Cerebellar nuclear complex (tissue), 1 donor: ENCODE measurements at places on chromosomes 2 and 18.

DNA sequence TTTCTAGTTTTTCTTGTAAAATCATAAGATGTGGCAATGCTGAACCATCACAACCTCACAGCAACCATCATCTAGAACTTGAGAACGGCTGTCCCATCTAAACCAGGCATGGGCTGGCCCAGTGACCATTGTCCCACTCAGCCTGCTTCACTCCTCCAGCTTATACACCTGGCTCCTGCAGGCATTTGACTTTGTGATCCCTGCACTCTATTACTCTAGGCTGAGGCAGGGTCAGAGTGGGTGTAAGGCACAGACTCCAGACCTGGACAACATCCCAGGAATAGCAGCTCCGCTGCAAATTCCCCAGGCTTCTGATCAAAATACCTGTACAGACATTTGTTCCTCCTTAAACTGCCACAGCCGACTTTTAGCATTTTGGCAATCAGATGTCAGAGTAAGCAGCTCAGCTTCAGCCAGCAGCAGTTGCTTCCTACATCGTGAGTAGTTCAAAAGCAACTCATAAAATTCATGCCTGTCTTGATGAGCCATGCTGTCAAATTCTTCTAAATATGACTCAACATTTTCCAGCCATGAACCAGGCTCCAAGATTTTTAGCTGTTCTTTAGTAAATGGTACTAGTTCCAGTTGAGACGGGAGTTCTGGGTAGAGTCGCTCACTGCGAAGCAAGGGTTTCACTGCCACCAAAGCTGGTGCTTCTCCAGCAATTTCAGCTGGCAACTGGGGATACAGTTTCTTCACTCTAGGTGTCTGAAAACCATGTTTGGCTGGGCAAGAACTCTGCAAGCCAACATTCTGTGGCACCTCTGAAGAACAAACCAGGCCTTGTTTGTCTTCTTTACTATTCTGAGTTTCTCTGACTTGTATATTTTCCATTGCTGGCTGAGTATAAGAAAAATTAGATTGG, 12.8 kb downstream of the EPG5 start:
- DNase-seq: no peak

DNA sequence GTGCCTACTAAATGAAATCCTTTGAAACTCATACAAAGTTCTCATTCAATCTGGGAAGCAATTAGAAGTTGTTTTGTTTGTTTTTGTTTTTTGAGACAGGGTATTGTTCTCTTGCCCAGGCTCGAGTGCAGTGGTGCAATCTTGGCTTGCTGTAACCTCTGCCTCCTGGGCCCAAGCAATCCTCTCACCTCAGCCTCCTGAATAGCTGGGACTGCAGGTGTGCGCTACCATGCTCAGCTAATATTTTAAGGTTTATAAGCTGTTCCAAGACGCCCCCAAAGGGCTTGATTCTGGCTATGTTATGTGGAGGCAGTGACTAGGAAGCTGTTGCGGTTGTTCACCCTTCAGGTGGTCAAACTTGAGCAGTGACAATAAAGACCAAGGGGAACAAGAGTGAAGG, 48.5 kb downstream of the NAB1 start:
- DNase-seq: no peak

DNA sequence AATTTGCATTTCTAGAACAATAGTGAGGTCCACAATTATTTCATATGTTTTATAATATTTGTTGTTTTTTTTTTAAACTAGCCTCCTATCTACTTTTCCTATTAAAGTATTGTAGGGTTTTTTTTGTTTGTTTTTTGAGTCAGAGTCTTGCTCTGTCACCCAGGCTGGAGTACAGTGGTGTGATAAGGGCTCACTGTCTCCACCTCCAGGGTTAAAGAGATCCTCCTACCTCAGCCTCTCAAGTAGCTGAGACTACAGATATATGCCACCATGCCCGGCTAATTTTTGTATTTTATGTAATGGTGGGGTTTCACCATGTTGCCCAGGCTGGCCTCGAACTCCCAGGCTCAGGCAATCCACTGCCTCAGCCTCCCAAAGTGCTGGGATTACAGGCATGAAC, 122.5 kb downstream of the SLC39A10 start:
- no peak for DNase-seq

GRCh38 chr2:120684289-120685065, 51.2 kb upstream of the GLI2 start:
- DNase-seq: no peak

GRCh38 chr2:85851253-85852151, 37.3 kb downstream of the ST3GAL5 start:
- DNase-seq: no peak

DNA sequence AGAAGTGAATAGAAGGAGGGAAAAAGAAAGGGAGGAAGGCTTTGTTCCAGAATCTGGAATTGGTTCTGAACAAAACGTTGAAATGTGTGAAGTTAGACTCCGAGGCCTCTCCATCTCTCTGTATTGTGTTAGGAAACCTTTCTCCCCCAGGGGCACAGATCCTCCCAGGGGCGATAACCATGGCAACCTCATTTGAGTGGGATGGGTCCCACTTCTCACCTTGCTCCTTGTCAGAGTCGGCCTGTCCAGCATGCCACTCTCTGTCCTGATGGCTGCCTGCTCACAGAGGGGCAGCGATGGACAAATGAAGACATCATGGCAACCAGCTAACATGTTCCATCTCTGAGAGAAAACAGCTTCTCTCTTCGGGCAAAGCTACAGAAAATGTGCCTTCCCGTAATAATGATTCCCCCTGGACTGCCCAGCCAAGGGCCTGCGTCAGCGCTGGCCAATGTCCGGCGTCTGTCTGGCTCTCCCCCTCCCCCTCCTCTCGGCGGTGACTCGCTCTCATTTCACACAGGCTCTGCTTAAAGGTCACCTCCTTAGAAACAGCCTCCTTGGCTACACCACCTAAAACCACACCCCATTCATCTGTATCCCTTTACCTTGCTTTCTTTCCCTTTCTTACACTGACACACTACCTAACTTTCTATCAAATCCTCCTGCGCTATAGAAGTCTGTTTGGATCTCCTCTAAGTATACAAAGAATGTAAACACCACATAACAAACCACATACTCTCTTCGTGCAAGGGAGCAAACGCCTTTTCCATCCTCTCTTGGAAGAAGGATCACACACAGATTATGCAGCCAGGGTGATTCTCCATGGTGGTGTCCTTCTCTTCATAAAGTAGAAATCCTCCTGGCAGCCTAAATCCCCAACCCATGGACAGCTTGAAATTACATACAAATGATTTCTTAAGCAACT, 32.1 kb upstream of the TTC39C start:
- no peak for DNase-seq

DNA sequence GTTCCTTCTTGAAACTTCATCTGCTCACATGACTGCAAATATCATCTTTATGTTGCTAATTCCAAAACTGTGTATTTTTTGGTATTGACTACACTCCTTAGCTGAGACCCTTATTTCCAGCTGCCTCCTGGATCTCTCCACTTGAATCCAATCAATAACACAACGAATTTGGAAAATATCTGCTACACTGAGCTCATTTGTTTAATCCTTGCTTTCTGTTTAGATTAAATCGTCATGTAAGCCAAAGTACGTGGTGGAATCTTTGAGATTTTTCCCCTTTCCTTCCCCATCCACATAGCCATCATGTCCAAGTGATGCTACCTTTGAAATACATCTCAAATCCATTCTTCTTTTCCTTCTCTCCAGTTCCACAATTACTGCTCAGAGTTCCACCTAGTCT, 15.6 kb downstream of the OTX1 start:
- no peak for DNase-seq

GRCh38 chr2:138219961-138220360, 255.7 kb downstream of the HNMT start:
- no peak for DNase-seq

- no peak for DNase-seq
Observed at GRCh38 chr2:217402761-217403383, 543.0 kb upstream of the TNP1 start.

- no peak for DNase-seq
Observed at GRCh38 chr2:215748446-215748845, 264.9 kb downstream of the MREG start.

GRCh38 chr2:154836632-154837031, 138.1 kb downstream of the KCNJ3 start:
- no peak for DNase-seq

- no peak for DNase-seq
Observed at GRCh38 chr18:46688853-46689525, 32.0 kb upstream of the LOXHD1 start.

GRCh38 chr18:26383454-26384270, 157.4 kb downstream of the TAF4B start:
- DNase-seq: no peak

DNA sequence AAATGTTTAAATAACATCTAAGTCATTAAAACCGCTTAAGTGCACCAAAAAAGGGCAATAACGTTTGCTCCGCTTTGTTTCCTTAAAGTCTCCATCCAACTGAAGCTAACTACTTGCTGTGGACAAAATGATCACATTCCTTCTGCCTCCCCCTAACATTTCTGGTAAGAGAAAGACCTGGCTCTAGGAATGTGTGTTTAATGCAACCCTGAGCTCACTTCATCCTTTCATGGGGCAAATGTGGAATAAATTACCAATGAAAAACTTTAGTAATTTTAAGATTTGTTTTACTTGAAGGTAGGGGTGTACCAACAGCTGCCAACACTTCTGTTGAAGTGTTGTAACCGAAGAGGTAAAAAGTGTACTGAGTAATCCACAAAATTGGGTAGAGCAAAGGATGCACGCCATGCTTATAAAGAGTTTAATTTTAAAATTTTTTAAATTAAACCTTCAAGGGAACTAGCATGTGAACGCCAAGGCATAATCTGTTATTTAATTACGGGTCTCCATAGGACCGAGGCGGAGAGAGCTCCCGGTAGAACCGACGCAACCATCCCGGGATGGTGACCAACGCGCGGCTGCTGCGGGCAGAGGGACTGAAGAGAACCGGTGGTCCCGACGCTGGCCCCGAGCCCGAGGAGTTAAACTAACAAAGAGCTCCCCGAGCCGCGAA, 1.1 kb downstream of the HNRNPLL start:
- no peak for DNase-seq
